ENCODE measurements at places on chromosomes 2 and 18.

DNA sequence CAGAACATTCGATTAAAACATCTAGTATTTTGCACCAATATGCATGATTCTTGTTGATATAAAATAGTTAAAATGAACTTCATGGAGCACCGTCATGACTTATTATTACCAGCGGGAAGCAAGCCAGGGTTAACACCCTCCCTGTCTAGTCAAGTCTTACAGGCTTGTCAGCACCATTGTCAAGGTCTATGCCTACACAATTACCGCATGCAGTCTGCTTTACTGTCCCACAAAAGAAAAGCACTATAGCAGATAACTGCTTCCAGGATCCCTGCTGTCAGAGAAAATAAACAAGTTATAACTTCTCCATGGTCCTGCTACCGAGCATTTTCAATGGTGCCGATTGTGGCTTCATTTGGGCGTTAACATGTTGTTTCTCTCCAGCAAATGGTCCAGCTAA lies 968.0 kb upstream of the FAM98A start:
- no peak for DNase-seq

GRCh38 chr2:176206682-176207081 lies 18.2 kb downstream of the HOXD1 start:
- DNase-seq, result no peak

- DNase-seq, result no peak
These were observed 149.2 kb upstream of the POU3F3 start for GRCh38 chr2:104704496-104705245.

GRCh38 chr2:104472076-104472475 lies 381.8 kb upstream of the POU3F3 start:
- no peak for DNase-seq

GRCh38 chr2:56262241-56262640 lies 78.5 kb downstream of the CCDC85A start:
- no peak for DNase-seq

DNA sequence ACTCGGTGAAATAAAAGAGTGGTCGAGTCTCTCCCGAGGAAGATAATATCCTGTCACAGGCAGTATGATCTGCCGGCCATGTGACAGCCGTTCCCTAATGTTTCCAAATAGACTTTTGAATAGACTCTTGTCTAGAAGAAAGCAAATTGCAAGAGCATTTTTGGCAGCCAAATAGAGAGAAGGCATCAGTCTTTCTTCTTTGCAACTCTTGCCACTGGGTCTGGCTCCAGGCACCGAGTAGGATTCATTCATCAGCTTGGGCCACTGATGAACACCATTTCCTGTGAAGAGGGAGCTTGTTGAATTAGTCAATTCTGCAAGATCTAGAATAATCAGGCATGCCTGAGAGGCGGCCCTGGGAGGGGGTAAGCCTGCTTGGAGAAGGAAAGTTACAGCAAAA lies 165.6 kb downstream of the KLHL29 start:
- DNase-seq, result no peak

GRCh38 chr18:3872641-3873040 lies 422.7 kb downstream of the TGIF1 start:
- DNase-seq, result no peak

- no peak for DNase-seq
These were observed 175.2 kb downstream of the SNTG2 start for GRCh38 chr2:1125633-1126370.

- no peak for DNase-seq
These were observed 173.0 kb upstream of the REV1 start for GRCh38 chr2:99662761-99663341.

DNA sequence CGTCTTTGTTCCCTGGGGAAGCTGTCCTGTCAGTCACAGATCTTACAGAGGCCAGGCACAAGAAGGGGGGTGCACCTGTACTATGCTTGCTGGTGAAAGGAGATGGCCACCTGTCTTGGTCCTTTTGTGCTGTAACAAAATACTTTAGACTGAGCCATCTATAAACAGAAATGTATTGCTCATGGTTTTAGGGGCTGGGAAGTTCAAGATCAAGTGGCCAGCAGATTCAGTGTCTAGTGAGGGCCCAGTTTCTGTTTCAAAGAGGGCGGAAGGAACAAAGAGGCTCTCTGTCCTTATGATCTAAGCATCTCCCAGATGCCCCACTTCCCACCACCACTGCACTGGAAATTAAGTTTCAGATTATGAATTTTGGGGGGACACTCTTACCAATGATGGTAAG lies 35.5 kb upstream of the RPL37A start:
- no peak for DNase-seq

DNA sequence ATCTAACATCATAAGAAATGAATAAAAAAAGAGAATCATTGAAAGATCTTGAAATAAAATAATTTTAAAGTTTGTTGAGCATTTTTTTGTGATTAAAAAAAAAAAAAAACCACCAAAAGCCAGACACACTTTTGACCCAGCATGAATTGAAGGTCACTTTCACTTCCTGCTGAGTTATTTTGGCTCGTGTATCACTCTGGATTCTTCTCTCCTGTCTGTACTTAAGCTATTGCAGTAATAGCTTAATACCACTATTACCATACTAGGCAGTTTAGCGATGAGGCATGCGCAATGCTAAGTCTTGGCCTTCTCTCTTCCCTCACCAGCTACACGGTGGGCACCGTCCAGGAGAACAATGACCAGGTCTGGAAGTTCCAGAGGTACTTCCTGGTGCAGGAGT lies 54.5 kb upstream of the SPP2 start:
- no peak for DNase-seq

- DNase-seq, result no peak
These were observed 48.2 kb upstream of the GPC1 start for GRCh38 chr2:240387325-240387668.

DNA sequence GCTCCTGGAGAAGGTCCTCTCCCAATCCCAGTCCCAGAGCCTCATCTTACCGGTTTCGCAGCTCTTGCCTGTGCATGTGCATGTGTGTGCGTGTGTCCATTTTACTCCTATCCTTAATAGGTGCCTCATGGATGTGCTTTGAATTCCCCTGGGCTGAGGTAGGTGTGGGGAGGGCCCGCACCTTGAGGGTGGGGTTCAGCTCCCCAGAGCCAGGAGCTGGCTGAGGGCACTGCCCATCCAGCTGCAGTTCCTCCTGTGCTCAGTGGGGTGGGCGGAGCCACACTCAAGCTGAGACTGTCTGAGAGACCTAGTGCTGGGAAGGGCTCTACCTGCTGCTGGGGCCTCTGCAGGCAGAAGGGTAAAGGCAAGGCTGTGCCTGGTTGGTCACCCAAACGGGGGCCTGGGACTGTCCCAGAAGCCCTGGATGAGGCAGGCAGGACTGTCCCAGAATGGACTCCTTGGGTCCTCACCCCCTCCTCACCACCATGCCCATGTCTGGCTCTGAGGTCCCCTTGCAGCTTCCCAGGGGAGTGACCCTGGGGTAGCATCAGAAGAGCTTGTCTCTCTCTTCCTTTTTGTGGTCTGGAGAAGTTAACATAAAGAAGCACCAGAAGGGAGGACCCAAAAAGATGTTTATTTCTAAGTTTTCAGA lies 8.9 kb downstream of the GDF7 start:
- no peak for DNase-seq

DNA sequence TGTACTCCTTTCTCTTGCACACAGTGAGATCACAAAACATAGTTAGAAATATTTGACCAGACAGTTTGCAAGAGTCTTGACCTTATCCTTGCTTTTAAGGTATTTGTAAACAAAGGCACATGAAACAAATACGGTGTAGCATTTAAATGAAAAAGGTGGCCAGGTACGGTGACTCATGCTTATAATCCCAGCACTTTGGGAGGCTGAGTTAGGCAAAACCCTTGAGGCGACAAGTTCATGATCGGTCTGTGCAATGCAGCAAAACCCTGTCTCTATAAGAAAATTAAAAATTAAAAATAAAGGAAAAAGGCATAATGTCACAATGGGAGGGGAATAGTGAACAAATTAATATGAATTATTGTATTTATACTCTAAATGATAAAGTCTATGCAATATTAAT lies 109.5 kb upstream of the PIK3C3 start:
- no peak for DNase-seq

DNA sequence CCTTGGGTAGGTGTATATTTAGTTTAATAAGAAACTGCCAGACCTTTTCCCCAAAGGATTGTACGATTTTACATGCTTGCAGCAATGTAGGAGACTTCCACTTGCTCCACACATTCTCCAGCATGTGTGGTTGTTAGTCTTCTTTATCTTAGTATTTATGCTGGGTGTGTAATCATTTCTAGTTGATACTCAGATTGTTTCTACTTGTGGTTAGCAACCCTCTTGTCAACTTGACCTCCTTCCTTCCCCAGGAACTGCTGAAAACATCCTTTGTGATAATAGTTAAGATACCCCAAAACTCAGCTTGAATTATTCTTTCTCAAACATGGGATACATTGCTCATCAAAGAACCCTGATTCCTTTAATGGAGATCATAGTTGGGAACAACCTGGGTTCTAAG lies 37.2 kb upstream of the CYBRD1 start:
- DNase-seq, result no peak

DNA sequence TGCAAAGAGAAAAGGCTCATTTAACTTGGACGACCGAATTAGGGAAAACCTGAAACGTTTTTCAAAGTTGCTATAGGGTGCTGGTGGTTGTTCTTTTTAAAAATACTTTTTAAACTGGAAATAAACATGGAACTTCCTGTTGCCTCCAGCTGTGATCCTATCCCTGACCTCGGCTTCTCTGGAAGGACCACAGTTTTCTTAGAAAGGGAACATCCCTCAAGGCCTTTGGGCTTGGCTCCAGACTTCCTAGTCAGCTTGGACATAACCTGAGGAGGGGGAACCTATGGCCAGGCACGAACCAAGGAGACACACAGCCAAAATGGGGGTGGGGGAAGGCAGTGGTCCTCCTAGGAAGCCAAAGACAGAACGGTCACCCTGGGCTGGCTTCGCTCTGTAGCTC lies 57.7 kb downstream of the CENPO start:
- DNase-seq, result no peak

DNA sequence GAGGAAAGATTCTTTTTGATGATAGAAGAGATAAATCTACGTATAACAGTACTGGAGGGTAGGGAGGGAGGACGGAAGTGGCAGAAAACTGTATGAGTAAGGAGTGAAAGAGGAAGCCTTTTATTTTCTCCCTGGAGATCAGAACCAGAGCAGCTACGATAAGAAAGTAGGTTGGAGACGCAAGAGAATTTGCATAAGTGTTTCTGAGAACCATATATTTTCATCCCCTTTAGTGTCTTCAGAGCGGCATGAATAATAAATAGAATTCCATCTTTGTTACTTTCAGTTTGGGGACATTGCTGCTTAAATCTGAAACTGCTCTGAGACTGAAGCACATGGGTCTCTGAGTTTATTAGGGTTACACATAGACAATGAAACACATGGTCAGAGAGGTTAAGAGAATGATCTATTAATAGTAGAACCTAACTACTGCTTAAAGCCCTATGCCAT lies 230.2 kb upstream of the TNP1 start:
- DNase-seq, result no peak

GRCh38 chr2:239679755-239680154 lies 278.9 kb upstream of the HDAC4 start:
- DNase-seq, result no peak

DNA sequence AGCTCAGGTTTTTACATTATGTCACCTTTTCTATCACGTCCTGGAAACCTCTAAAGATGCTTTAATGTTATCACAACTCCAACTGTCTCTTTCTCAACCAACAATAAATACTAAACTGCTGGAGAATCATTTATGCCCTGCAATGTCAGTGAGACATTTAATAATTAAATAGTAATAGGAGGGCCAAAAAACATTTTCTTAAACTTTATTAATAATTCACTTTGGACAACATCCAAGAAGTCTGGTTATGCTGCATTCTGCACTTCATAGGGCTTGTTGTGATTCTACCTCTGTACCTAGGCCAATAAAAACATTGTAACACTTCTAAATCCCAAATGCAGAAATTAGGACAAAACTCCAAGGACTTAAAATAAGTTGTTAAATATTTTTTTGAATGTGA lies 420.4 kb upstream of the LRRTM1 start:
- no peak for DNase-seq
